ENCODE measurements at places on chromosomes 2 and 18. TPM values are rescaled to one million over a fixed set of nuclear protein-coding genes. Genes with fewer than 3 reads are reported as not detected.

FABP1 gene
- not detected for total RNA-seq

DNA sequence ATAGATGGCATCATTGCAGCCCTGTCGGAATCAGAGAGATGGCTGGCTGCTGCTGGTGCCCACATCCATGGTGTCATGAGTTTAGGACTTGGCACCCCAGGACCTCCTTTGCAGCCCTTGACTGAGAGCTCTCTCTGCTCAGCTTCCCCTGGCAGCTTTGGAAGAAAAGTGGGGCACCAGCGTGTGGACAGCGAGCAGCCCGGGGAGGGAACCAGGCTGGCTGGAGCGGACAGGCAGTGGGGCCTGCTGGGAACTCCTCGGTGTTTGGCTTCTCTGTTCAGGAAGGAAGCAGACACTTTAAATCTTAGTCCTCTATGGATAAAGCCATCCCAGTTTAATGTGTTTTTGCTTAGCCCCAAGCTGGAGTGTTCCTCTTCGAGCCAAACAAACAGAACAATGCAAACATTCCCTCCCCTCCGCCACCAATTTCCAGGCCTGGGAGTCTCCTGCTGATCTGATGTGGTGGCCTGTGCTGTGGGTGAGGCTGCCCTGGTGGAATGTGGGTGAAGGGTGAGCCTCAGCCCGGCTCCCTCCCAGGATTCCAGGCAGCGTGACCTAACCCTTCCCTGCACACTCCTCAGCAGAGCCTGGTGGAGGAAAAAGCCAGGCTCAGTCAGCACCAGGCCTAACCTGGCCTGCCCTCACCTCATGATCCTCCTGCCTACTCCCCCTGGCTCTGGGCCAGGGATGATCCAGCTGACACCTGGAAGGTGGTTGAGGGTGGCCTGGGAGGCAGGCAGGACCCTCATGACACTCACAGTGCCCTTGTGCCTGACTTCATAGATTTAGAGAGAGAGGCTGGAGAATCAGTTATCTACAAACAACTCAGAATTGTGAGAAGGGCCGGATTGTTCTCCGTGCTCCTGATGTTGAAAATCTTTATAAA lies 21.6 kb upstream of the ITGB6 start:
- no peaks in the 10 kb centered on the region for H3K36me3 ChIP-seq
- H3K4me3 ChIP-seq, result no peak overlapping the region
- H3K4me1 ChIP-seq, result peaks cover 42% of the 10 kb centered on the region
- H3K27me3 ChIP-seq, result peaks cover 9% of the 10 kb centered on the region
- H3K27ac ChIP-seq, result peak overlapping the region; percentile 21
- DNase-seq, result no peak

- no peak overlapping the region for H3K4me3 ChIP-seq
- no peaks in the 10 kb centered on the region for H3K36me3 ChIP-seq
- peaks cover 2% of the 10 kb centered on the region for H3K27me3 ChIP-seq
- no peak for DNase-seq
Observed at GRCh38 chr2:180577567-180577966, 402.8 kb upstream of the UBE2E3 start.

DNA sequence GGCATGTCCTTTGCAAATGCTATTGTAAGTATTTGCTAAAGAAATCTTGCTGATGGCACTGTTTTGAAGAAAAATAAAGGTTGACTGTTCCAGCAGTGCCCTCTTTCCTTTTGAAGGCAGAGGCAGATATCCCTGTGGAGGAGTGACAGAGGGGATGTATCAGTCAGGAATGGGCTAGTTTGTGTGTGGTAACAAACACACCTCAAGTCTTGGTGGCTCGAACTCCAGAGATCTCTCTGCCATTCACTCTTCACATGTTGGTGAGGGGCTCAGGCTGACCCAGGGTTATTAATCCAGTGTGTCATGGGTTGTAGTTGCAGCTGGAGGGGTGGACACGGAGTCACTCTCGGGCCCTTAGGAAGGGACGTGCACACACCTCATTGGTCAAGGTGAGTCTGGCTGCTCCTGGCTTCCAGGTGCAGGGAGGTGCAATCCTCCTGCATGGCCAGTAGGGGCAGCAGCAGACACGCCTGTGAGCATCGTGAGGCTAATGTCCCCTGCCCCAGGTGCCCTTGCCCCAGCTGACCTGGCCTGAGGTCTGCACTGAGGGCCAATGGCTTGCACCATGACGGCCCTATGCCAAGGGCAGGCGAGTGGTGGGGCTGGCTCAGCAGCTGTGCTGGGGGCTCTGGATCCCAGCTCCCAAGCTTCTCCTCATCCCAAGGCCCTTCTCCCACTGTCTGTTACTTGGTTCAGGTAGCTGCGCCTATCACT lies 146.5 kb downstream of the ASB1 start:
- no peak overlapping the region for H3K27ac ChIP-seq
- H3K4me3 ChIP-seq, result no peak overlapping the region
- H3K4me1 ChIP-seq, result no peaks in the 10 kb centered on the region

DNA sequence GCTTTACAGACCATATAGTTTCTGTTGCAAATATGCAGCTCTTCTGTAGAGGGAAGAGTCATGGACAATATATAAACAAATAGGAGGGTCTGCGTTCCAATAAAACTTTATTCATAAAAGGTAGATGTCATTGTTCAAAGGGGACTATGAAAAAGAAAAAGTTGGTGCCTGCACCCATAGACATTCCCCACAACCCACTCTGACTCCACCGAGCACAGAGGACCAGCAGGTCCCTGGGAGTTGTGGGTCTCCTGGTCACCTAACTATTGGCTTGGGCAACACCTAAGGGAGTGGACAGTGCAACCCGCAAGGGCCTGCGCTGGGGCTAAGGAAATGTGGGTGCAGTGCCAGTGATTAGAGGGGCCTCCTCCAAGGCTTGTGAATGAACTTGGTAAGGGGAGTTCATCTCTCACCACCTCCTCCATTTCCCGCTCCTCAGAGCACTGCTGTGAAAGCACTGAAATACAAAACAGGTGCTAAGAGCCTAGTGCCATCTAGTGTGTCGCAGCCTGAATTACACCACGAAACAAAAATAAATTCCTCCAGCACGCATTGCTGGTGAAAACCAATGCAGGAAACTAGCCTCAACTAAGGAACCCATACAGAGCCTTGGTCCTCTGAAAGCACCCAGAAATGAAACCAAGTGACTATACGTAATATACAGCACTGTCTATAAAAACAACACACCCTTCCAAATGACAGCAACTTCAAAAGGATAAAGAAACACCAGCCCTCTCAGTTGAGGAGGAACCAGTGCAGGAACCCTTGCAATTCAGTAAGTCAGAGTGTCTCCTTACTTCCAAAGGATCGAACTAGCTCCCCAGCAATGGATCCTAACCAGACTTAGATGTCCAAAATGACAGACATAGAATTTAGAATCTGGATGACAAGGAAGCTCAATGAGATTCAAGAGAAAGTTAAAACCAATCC lies 166.6 kb downstream of the RNF144A start:
- no peak overlapping the region for H3K27ac ChIP-seq
- H3K4me1 ChIP-seq, result no peaks in the 10 kb centered on the region
- H3K27me3 ChIP-seq, result peaks cover 5% of the 10 kb centered on the region
- peaks cover 4% of the 10 kb centered on the region for H3K36me3 ChIP-seq
- H3K4me3 ChIP-seq, result no peak overlapping the region

SNRNP200 gene
- 197 TPM for total RNA-seq

GRCh38 chr2:23746141-23746863 lies 180.6 kb downstream of the ATAD2B start:
- no peak for DNase-seq
- peaks cover 8% of the 10 kb centered on the region for H3K36me3 ChIP-seq
- no peak overlapping the region for H3K4me3 ChIP-seq
- no peaks in the 10 kb centered on the region for H3K4me1 ChIP-seq
- no peak overlapping the region for H3K27ac ChIP-seq

- no peak overlapping the region for H3K4me3 ChIP-seq
- no peak overlapping the region for H3K27ac ChIP-seq
- H3K4me1 ChIP-seq, result no peaks in the 10 kb centered on the region
- DNase-seq, result no peak
- no peaks in the 10 kb centered on the region for H3K36me3 ChIP-seq
Observed at GRCh38 chr2:208872591-208872990, 466.0 kb downstream of the PTH2R start.

CCDC88A gene
- 9.8 TPM for total RNA-seq

DNA sequence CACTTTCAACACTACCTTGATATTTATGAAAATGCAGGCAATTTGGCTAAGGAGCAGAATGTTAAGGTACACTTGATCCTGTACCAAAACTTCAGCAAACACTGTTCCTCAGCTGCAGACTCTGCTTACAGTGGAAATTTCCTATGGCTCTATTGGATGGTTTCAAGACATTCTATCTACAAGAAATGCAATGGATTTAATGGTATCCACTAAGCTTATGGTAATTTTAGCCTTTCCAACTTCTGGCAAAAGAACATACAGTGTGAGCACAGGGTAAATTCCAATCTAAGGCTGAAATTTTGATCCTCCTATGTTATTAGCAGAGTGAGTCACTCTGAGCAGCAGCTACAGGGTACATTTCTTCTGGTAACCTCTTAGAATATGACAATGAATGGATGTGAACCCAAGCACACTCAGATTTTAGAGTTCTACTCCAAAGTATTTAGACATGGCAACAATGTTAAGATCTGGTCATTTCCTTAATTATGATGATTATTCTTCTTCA lies 361.8 kb upstream of the PIK3C3 start:
- no peak overlapping the region for H3K27ac ChIP-seq
- H3K4me3 ChIP-seq, result no peak overlapping the region
- no peaks in the 10 kb centered on the region for H3K27me3 ChIP-seq
- no peaks in the 10 kb centered on the region for H3K36me3 ChIP-seq
- DNase-seq, result no peak

GRCh38 chr2:73286134-73286655 lies 1.9 kb upstream of the FBXO41 start:
- peak overlapping the region; percentile 9 for H3K27ac ChIP-seq
- peaks cover 25% of the 10 kb centered on the region for H3K4me1 ChIP-seq
- peak overlapping the region; percentile 85 for H3K4me3 ChIP-seq
- peaks cover 36% of the 10 kb centered on the region for H3K27me3 ChIP-seq
- H3K36me3 ChIP-seq, result peaks cover 2% of the 10 kb centered on the region

OR6B2 gene
- total RNA-seq, result not detected

TRABD2A gene
- 56.3 TPM for total RNA-seq

GRCh38 chr18:39313992-39314391 lies 1748.4 kb upstream of the CELF4 start:
- DNase-seq, result no peak
- no peaks in the 10 kb centered on the region for H3K4me1 ChIP-seq
- no peak overlapping the region for H3K27ac ChIP-seq
- H3K27me3 ChIP-seq, result no peaks in the 10 kb centered on the region

SCYGR6 gene
- not detected for total RNA-seq

FECH gene
- total RNA-seq, result 25.1 TPM

RGPD4 gene
- total RNA-seq, result not detected

GRCh38 chr2:177053038-177053437 lies 159.6 kb upstream of the HNRNPA3 start:
- H3K27ac ChIP-seq, result no peak overlapping the region
- DNase-seq, result no peak
- H3K4me3 ChIP-seq, result no peak overlapping the region

- no peak overlapping the region for H3K4me3 ChIP-seq
- no peaks in the 10 kb centered on the region for H3K27me3 ChIP-seq
- peaks cover 1% of the 10 kb centered on the region for H3K36me3 ChIP-seq
- H3K27ac ChIP-seq, result no peak overlapping the region
Observed at GRCh38 chr2:46171996-46172546, 125.1 kb upstream of the EPAS1 start.

DNA sequence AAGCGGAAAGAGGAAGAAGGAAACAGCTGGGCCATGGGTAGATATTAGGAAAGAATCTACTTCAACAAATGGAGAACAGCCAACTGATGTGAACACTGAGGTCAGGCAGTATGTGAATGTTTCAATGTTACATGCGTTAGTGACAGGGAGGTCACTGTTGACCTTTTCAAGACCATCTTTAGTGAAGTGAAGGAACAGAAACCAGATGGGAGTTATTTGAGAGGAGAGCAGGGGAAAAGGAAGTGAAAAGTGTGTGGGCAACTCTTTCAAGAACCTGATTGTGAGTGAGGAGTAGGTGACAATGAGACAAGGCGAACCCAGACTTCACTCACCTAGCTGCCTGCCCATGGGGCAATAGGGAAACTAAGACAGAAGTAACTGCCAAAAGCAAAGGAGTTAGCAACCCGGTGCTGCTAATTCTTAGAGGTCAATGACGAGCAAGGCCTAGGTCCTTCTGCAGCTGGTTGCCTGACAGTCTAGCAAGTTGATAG lies 67.0 kb downstream of the SP3 start:
- no peak overlapping the region for H3K27ac ChIP-seq
- H3K27me3 ChIP-seq, result no peaks in the 10 kb centered on the region
- H3K36me3 ChIP-seq, result peaks cover 11% of the 10 kb centered on the region
- H3K4me1 ChIP-seq, result peaks cover 15% of the 10 kb centered on the region
- H3K4me3 ChIP-seq, result no peak overlapping the region

DNA sequence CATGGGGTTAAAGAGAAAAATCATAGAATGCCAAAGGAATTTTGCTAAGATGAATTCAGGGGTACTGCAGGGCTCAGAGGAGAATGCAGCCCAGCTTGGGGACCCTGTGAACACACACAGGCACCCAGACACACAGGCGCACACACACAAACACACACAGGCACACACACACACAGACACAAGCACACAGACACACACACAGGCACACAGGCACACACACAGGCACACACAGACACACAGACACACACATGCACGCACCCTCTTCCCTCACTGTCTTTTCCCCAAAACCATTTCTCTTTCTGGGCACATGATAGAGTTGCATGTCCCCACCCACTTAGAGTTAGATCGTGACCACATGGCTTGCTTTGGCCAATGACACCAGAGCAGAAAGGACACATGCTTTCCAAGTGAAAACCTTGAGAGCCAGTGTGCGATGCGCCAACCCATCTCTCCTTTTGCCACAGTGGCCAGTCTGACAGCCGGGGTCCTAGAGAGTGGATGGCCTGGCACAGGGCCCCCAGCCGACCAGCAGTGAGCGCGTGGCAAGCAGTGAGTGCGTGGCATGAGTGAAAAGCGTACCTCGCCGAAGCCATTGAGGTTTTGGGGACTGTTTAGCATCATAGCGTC lies 163.3 kb downstream of the KLHL29 start:
- no peak overlapping the region for H3K4me3 ChIP-seq
- H3K27ac ChIP-seq, result no peak overlapping the region

YPEL5 gene
- 16.8 TPM for total RNA-seq

- peaks cover 7% of the 10 kb centered on the region for H3K4me1 ChIP-seq
- peak overlapping the region; percentile 31 for H3K27ac ChIP-seq
- no peaks in the 10 kb centered on the region for H3K27me3 ChIP-seq
- H3K4me3 ChIP-seq, result peak overlapping the region; percentile 62
Observed at GRCh38 chr2:239944694-239945551, 80.2 kb downstream of the NDUFA10 start.

GRCh38 chr18:50850307-50851065 lies 28.4 kb upstream of the ME2 start:
- no peaks in the 10 kb centered on the region for H3K4me1 ChIP-seq
- H3K27me3 ChIP-seq, result peaks cover 12% of the 10 kb centered on the region
- H3K27ac ChIP-seq, result no peak overlapping the region
- DNase-seq, result no peak

- no peak for DNase-seq
- no peak overlapping the region for H3K4me3 ChIP-seq
- no peaks in the 10 kb centered on the region for H3K4me1 ChIP-seq
- peaks cover 42% of the 10 kb centered on the region for H3K27me3 ChIP-seq
- H3K36me3 ChIP-seq, result no peaks in the 10 kb centered on the region
- no peak overlapping the region for H3K27ac ChIP-seq
Observed at GRCh38 chr2:190328573-190329147, 9.0 kb upstream of the HIBCH start.
